ENCODE measurements at places on chromosomes 16 and 17. TPM values are rescaled to one million over a fixed set of nuclear protein-coding genes. Genes with fewer than 3 reads are reported as not detected.

DNA sequence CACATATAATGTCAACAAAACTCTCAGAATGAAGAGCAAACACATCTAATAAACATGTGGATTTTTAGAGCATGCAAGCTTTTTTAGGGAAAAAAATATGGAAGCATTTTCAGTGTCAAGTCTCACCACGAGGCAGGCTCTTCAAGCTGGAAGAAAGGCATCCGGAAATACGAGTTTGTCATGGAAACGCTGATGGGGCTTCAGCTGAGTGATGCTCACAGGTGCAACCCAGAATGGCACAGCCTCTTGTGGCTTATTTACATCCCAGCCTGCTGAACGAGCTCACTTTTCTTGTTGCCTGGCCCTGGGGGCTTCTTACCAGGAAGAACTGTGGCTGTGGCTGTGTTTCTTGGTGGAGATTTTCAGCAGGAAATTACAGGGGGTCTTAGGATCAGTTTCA, 24.1 kb upstream of the DYNLL2 start:
- DNase-seq, result no peak

DNA sequence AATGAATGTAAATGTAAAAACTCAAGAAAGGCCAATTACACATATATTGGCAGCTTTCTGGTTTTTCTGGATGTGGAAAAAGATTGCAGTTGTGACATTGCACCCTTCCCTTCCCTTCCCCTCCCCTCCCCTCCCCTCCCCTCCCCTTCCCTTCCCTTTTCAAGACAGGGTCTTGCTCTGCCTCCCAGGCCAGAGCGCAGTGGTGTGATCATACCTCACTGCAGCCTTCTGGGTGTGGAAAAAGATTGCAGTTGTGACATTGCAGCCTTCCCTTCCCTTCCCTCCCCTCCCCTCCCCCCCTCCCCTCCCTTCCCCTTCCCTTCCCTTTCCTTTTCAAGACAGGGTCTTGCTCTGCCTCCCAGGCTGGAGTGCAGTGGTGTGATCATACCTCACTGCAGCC, 41.7 kb downstream of the PIK3R5 start:
- no peak for DNase-seq

GRCh38 chr17:76953946-76954345, 85.7 kb downstream of the MGAT5B start:
- no peak for DNase-seq

GRCh38 chr16:72199761-72200337, 27.9 kb upstream of the PMFBP1 start:
- no peak for DNase-seq

GRCh38 chr17:1377334-1377733, 22.7 kb downstream of the YWHAE start:
- no peak for DNase-seq

The HAS3 gene
- total RNA-seq, result 0.30 TPM

- no peak for DNase-seq
Observed at GRCh38 chr16:72970656-72971055, 77.3 kb downstream of the ZFHX3 start.

DNA sequence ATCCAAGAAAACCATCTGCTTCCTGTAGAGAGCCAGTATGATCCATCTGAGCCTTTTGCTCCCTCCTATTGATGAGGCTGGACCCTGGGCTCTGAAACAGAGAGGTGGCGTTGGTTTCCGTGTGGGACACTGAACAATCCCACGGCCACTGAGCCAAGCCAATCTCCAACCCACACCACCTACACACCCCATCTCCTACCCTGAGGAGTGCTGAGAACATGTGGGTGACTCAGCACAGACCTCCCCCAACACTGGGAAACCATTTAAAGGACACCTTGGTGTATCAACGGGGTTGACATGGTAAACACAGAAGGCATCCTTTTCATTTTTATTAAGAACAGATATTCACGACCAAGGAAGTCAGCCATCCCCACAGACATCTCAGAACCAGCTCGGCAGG, 332.1 kb downstream of the SLC39A11 start:
- DNase-seq, result no peak

GRCh38 chr16:24348545-24349290, 92.6 kb downstream of the CACNG3 start:
- DNase-seq, result no peak

Measured in Right ventricle myocardium inferior (tissue), 1 donor.